Neural progenitor cell (in vitro differentiated cells): ENCODE measurements at places on chromosomes 16 and 17. TPM values are rescaled to one million over a fixed set of nuclear protein-coding genes. Genes with fewer than 3 reads are reported as not detected.

Gene GLP2R
- total RNA-seq: not detected in 2 replicates

GRCh38 chr17:35679007-35679682 is 52.3 kb upstream of the RASL10B start:
- H3K27me3 ChIP-seq: no peaks in the 10 kb centered on the region
- no peak overlapping the region for H3K4me3 ChIP-seq
- H3K36me3 ChIP-seq: peaks cover 7% of the 10 kb centered on the region
- H3K27ac ChIP-seq: no peak overlapping the region
- DNase-seq: no peak
- peaks cover 9% of the 10 kb centered on the region for H3K4me1 ChIP-seq

DNA sequence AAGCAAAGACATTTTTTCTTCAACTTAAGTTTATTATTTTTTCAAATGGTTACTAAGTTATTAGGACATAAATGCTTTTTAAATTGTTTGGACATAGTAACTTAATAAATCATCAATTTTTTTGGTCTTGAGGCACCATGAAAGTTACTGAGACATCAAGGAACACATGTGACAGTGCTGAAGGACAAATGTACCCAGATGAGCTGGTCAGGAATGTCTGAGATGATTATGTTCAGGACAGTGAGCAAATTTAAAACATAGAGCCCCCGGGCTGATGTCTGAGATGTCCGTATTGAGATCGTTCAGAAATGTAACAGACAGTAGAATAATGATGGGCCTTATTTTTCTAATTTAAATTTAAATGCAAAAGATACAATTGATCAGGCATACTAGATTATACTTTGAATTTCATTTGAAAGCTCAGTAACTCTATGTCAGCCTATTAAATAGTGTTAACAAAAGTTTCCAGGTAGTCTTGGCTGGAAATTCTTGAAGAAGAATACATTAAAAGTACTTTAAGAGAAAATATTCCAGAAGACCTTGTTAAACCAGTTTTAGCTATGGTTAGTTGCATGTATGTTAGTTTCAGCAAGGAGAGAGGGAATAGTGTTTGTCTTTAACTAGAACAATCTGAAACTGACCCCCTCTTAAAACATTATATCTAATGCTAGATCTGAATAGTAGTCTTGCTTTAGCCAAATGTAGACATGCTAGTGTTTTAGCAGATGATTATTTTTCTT is 36.4 kb downstream of the SEC14L1 start:
- no peak for DNase-seq
- H3K4me3 ChIP-seq: no peak overlapping the region
- no peak overlapping the region for H3K27ac ChIP-seq
- peaks cover 67% of the 10 kb centered on the region for H3K4me1 ChIP-seq
- no peaks in the 10 kb centered on the region for H3K27me3 ChIP-seq
- no peaks in the 10 kb centered on the region for H3K36me3 ChIP-seq

DNA sequence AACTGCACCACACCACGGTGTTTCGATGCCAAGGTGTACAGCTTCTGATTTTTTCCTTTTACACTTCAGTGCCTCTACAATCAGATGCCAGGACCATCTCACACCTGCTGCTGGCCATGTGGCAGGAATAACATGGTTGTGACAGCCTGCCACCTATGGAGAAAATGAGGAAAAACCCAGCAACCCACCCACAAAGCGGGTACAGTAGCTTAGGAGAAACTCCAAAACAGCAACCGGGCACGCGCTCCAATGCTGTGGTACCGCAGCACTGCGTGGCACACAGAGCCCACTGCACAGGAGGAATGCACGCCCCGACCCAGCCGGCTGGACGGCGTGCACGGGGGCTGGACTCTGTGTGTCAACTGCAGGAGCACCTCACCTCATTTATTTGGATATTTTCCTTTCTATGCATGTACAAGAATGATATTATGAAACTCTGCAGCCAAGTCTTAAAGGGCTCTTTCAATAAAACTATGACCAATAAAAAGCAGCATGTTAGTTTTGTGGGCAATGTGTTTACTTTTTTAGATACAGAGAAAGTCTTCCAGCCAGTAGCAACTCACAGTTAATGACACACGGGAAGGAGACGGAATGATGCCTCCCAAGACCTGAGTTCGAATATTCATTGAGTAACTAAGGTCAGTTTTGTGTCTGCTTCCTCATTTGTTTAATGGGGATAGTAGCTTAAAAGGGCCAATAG is 45.9 kb downstream of the MAP1LC3B start:
- no peak overlapping the region for H3K4me3 ChIP-seq
- no peaks in the 10 kb centered on the region for H3K4me1 ChIP-seq
- DNase-seq: no peak

Gene GDPD3
- total RNA-seq: 0.12 and 0.13 TPM in 2 replicates

DNA sequence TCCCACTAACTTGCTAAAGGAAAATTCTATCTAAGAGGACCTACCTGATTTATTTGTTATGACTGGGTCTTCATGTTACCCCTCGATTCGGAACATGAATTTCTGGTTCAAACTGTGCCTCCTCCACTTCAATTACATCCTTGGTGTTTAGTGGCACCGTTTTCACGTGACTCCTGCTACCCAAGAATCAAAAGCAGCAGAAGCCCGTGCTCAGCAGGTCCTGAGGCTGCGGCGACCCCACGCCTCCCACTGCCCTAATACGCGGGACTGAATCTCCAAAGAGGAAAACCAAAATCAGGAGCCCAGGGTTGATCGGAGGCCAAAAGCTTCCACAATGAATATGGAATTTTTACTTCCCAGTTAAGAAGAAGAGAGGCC is 94.0 kb upstream of the METRNL start:
- no peak for DNase-seq
- no peak overlapping the region for H3K27ac ChIP-seq
- no peaks in the 10 kb centered on the region for H3K27me3 ChIP-seq
- H3K4me3 ChIP-seq: no peak overlapping the region
- peaks cover 13% of the 10 kb centered on the region for H3K4me1 ChIP-seq
- no peaks in the 10 kb centered on the region for H3K36me3 ChIP-seq

Gene LRRC59
- total RNA-seq: 57.0 and 63.8 TPM in 2 replicates

- H3K4me1 ChIP-seq: peaks cover 6% of the 10 kb centered on the region
- no peak overlapping the region for H3K27ac ChIP-seq
- DNase-seq: peak; percentile 77
- peaks cover 39% of the 10 kb centered on the region for H3K27me3 ChIP-seq
Observed at GRCh38 chr17:43940630-43941029, 1.6 kb downstream of the PPY start.

Gene BCL7C
- 18.3 and 32.1 TPM in 2 replicates for total RNA-seq

- H3K36me3 ChIP-seq: peaks cover 37% of the 10 kb centered on the region
- H3K4me1 ChIP-seq: no peaks in the 10 kb centered on the region
- no peaks in the 10 kb centered on the region for H3K27me3 ChIP-seq
- H3K4me3 ChIP-seq: no peak overlapping the region
- DNase-seq: no peak
Observed at GRCh38 chr17:8556074-8556473, 74.5 kb downstream of the MYH10 start.

DNA sequence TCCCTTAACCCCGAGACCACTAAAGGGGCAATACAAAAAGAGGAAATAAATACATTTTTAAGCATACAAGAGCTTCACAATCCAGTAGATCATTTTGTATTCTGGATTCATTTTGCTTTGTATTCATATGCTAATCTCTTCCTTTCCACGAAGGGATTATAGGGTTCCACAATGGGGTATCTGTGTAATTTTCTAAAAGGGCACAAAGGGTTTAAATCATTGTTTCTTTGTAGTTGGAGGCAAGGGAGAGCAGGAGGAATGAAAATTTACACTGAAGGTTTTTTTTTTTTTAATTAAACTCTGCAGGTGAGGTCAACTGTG is 592 bp upstream of the NUFIP2 start:
- DNase-seq: peak; percentile 63
- peak overlapping the region; percentile 89 for H3K4me3 ChIP-seq
- peak overlapping the region; percentile 96 for H3K27ac ChIP-seq
- H3K27me3 ChIP-seq: no peaks in the 10 kb centered on the region

Gene KAT7
- 125 and 139 TPM in 2 replicates for total RNA-seq

DNA sequence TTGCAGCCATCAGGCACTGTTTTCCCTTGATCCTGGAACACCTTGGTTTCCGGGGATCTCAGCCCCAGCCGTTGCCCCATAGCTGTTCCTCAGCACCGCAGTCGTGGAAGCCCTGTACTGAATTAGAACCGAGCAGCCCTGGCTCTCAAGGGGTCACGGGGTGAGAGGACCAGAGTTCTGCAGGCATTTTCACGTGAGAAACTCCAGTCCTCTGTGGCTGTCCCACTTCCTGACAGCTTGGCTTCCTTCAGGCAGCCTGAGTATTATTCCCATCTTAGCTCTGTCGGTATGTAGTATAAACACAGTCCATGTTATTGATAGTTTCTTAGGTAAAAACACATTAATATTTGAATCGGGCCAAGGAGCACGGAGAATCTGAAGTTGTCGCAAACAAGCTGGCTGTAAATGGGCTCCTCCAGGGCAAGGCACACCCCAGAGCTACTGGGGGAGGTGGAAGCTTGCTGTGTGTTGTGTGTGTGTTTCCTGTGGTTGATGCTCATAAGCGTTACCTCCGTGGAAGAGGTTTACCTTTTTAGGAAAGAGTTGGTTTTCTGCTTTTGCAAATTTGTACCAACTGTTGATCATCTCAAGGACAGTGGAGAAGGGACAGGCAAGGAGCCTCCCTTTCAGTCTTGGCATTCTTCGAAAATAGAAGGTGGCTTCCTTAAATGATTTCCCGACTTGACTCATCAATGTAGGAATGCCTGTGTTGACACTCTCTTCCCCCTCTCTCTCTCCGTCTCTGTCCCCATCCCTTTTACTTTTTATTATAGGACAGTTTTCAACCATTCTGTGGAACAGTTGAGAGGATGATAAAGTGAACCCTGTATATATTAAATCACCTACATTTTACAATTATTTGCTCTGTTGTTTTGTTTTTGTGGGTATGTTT is 208.9 kb upstream of the CHMP6 start:
- no peak overlapping the region for H3K4me3 ChIP-seq
- H3K36me3 ChIP-seq: no peaks in the 10 kb centered on the region
- no peak overlapping the region for H3K27ac ChIP-seq
- no peaks in the 10 kb centered on the region for H3K27me3 ChIP-seq

GRCh38 chr16:20620003-20620402 is 43.8 kb upstream of the ACSM2B start:
- H3K36me3 ChIP-seq: no peaks in the 10 kb centered on the region
- H3K4me1 ChIP-seq: peaks cover 3% of the 10 kb centered on the region
- H3K27me3 ChIP-seq: no peaks in the 10 kb centered on the region
- no peak for DNase-seq
